Posterior cingulate gyrus (tissue), 11 donors: ENCODE measurements at places on chromosomes 2 and 18.

- DNase-seq: no peak
Observed at GRCh38 chr2:238171575-238172187, 12.9 kb downstream of the ERFE start.

GRCh38 chr18:28875059-28875458 is 698.1 kb upstream of the CDH2 start:
- no peak for DNase-seq

DNA sequence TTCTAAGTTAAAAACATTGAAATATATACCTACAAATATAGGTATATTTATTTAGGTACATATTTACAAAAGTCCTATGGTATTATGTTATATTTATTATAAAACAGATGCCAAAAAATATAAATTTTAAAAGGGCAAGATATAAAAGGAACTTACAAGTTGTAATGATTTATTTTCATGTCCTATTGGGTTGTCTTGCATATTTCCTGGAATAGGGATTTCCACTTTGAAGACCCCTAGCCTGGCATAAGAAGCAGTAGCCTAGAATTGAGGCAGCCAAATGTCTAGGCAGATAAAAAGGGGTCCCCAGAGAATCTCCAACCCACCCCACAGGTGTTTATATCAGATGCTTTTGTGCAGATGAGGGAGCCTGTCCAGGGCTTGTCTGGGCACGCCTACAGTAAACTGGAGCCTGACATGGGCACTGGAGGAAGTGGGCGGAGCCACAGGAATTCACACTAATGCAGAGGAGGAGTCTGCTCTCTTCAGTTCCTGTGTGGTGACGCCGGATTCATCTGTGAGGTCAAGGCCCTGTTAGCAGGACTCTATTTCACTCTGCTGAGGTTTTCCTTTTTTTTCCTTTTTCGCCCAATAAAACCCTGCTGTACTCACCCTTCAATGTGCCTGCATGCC is 1088.9 kb upstream of the PIK3C3 start:
- DNase-seq: no peak

DNA sequence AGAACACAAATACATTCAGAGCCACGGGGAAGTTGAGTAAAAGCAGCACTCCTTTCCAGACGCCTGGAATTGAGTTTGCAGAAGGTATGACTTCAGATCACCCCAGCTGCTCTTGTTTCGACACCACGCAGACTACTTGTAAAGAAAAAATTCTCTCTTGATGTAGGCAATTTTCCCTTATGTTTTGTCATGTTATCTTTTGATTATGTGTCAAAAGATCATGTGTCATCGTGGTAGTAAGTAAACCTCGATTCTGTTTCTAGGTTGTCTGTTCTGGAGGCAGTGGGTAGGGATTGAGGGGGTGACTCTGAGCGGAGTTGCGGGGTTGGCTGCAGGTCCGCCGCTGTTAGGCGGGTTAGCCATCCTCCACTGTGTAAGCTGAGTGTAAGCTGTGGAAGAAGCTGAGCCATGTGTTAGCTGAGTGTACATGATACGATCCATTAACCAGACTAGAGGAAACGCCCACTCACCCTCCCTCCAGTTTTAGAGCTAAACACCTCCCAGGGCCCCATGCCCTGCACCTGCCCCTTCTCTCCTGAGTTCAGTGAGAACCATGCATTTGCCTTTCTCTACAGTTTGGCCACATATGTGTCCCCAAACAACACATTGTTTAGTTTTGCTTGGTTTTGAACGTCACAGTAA is 181.8 kb downstream of the SNTG2 start:
- DNase-seq: no peak

GRCh38 chr2:111896024-111896423 is 2.4 kb upstream of the MERTK start:
- no peak for DNase-seq

- DNase-seq: no peak
Observed at GRCh38 chr2:138842341-138842740, 62.2 kb upstream of the NXPH2 start.

GRCh38 chr18:24584205-24584604 is 123.8 kb downstream of the HRH4 start:
- no peak for DNase-seq
